ENCODE measurements at places on chromosomes 2 and 18. TPM values are rescaled to one million over a fixed set of nuclear protein-coding genes. Genes with fewer than 3 reads are reported as not detected.

DNA sequence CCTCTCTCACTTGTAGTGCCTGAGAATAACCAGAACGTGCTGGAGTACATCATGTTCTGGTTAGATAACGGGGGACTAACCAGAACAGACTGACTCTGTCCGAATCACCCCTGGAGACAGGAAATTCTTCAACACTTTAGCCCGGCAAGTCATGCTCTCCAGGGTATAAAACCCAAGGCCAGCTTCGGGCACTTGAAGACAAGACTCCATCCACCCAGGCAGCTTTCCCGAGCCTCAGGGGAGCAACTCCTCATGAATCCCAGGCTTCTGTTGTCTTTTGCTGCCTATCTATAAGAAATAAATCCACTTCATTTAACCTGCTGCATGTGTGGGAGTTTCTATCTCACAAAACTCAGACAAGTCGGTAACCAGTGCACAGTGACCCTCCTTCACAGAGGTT lies 99.6 kb downstream of the KCNF1 start:
- no peak for DNase-seq

- no peak for DNase-seq
Measured at GRCh38 chr2:63587814-63588384, 378 bp downstream of the WDPCP start.

GRCh38 chr2:209383212-209383611 lies 40.6 kb upstream of the MAP2 start:
- DNase-seq = no peak

- DNase-seq = no peak
Measured at GRCh38 chr2:47225061-47225783, 70.1 kb upstream of the STPG4 start.

- DNase-seq = no peak
Measured at GRCh38 chr2:119311371-119311770, 55.3 kb downstream of the C2orf76 start.

- DNase-seq = no peak
Measured at GRCh38 chr18:79693561-79694205, 14.1 kb downstream of the CTDP1 start.

DNA sequence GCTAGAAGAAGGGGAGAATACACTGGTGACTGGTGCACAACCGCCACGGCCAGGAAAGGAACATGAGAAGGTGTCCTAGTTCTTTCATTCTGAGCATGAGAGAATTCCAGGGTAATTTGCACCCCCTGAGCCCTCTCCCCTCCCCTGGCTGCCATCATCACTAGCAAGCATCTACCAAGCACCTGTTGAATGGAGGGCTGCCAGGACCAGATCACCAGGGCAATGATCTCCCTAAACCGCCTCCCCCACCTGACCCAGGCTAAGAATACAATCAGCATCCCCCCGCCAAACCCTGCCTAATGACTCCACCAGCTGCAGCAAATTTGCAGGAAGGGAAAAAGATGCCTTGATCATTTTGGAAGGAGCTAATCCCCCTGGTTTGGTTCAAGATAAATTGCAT lies 100.2 kb downstream of the STPG4 start:
- no peak for DNase-seq

DNA sequence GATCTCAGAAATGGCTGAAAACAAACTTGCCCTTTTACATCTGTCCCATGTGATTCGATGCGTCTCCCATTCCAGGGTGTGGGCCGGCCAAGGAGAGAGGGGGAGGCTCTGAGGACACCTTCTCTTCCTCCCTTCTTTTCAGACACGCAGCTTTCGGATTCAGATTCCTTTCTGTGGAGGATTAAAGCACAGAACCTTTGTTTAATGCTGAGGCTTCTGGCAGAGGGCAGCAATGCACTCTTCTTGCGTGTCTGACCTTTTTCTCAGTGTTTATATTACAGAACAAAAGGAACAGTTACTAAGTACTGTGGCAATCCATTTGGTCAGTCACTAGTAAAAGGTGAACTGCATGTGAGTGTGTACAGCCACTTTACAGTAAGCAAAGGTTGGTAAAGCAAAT lies 268.9 kb upstream of the CCDC68 start:
- DNase-seq = no peak

GRCh38 chr2:64328415-64328722 lies 125.6 kb upstream of the LGALSL start:
- DNase-seq = no peak

DNA sequence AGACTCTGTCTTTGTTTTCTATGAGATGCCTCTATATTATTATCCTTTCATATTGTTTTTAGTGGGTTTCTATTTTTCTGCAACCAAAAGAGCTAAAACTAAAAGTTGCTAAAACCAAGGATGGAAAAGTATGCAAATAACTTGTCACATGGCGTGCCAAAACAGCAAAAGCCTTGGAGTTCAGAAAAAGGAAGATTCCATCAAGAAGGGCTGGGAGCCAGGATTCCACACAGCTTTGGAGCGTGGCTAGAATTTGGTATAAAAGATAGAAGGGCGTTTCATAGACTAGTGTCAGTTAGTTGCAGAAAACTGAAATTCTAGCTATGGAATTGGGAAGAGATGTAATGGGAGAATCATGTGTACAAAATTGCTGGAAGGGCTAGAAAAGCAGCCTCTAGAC lies 4.1 kb downstream of the SCYGR1 start:
- DNase-seq = no peak

GRCh38 chr18:79733135-79733701 lies 53.6 kb downstream of the CTDP1 start:
- DNase-seq = no peak

DNA sequence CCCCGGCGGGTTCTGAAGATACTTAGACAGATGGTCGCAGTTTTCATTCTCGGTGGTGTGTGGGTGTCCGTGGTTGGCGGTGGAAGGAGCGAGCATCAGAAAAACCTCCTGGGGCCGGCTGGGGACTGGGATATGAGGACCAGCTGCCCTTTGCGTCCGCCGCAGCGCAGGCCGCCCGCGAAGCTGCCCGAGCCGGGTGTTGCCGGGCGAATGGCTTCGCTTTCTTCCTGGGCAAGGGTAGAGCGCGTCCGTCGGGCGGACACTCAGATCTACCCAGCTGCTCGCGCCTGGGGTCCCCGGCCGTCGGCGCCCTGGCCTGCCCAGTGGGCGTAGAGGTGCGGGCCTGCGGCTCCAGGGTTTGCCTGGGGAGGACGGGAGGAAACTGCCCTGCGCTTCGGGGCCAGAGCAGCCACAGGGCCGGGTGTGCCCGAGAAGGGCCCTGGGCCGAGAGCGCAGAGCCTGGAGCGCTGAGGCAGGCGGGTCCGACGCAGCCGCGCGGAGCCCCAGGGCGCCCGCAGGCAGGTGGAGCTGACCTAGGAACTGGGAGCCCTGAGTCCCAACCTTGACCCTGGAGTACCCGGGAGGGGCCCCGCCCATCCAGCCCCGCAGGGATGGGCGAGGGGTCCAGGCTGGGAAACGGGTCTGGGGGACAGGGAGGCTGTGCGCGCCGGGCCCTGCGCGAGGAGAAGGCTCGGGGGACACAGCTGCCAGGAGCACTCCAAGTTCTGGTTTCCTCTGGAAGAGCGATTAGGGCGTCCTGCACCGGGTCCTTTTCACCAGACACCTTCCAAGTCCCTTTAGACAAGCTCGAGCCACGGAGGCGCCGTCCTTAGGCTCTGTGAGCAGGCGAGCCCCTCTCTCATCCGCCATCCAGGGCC lies 1.3 kb downstream of the TWIST2 start:
- no peak for DNase-seq

DNA sequence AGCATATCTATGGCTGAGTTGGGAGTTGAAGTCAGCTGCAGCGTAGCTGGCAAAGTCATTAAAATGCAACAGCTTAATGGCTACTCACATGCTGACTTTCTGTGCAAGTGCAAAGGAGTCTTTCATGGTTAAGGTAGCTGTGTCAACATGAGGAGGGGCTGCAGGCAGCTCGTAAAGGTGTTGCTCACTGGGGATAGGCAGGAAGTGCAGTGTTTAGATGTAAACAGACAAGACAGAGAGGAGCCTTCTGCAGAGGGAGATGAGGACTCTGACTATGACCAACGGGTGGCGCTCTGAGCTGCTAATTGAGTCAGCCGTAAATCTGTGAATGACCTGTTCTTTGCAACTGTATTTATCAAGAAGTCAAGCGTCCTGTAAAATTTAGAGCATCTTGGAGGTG lies 22.3 kb upstream of the CAVIN2 start:
- no peak for DNase-seq

DNA sequence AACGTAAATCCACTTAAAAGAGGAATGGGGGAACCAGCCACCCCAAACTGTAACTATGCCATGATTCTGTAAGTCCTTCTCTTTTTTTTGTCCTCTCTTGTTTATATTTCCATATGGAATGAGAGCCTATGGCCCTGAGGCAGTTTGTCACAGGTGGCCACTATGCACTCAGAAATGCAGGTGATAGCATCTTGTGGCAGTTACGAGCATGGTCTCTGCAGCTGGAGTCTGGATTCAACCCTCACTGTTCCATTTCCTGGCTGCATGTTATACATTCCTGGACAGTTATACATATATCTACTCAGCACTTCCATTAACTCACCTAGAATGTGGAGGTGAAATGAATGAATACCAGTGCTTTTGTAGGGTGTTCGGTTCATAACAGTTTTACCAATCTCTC lies 291.5 kb upstream of the FANCL start:
- DNase-seq = no peak

GRCh38 chr18:31773774-31774476 lies 13.2 kb upstream of the SLC25A52 start:
- no peak for DNase-seq

- DNase-seq = no peak
Measured at GRCh38 chr2:45412754-45413379, 198.2 kb downstream of the SRBD1 start.

GRCh38 chr2:224927646-224928173 lies 114.6 kb downstream of the DOCK10 start:
- no peak for DNase-seq

GRCh38 chr18:73270920-73271634 lies 403.3 kb upstream of the NETO1 start:
- DNase-seq = no peak

DNA sequence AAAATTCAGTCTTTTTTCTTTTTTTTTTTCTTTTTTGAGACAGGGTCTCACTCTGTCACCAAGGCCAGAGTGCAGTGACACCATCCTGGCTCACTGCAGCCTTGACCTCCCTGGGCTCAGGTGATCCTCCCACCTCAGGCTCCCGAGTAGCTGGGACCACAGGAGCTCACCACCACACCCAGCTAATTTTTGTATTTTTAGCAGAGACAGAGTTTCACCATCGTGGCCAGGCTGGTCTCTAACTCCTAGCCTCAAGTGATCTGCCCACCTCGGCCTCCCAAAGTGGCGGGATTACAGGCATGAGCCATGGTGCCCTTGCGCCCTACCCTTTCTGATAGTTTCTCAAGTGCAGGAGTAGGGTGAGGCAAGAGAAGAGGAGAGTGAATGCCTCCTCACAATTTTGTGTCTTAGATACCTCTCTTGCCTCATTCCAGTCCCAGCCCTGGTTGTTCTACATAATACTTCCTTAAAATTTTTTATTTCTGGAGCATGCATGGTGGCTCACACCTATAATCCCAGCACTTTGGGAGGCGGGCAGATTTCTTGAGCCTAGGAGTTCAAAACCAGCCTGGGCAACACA lies 68.2 kb upstream of the CAB39 start:
- DNase-seq = no peak

GRCh38 chr2:149652526-149652925 lies 65.0 kb upstream of the MMADHC start:
- DNase-seq = no peak

DNA sequence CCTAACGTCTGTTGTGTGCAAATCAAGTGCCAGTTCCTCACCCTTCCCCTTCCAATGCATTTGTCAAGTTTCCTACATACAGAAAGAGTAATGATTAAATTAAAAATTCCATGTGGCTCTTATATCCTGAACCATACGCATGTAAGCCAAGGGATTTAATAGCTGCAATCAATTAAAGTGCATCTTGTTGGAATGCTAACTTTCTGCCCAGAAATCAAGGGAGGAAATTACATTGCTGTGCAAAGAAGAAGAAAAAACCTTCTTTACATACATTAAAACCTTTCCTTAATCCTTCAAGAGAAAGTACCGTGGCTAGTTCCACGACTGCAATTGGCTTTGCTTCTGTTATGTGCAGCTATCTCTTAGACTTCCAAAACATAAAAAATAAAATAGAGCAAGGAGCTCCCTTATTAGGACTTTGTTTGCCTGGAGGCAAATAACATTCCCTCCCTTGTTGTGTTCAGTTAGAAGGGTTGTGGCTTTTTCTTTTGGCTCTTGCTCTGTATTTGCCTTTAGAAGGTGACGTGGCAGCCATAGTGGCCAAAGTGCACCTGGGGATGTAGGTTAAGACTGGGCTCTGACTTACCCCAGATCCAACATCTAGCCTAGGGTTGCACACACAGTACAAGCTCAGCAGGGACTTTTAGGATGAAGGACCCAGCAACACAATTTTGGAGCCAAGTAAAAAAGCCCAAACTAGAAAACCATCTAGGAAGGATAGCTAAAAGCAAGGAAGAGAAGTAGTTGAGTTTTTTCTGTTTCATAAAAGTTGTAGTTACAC lies 158.3 kb downstream of the ANTXR1 start:
- DNase-seq = no peak

GRCh38 chr2:65277118-65277517 lies 49.5 kb downstream of the ACTR2 start:
- DNase-seq = no peak

DNA sequence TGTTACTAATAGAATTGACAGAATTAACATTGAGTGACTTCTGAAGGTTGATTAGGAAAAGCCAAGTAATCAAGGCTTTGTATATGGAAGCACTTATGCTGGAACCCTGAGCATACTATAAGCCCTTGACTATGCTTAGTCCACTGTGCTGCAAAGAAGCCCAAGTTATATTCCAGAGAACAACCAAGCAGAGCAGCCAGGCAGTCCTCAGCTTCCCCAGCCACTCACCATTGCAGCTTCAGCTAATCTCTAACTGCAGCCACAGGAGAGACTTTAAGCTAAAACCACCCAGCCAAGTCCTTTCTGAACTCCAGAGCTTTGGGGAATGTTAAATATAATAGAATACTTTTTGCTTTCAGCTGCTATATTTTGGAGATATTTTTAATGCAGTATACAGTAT lies 164.4 kb upstream of the VWC2L start:
- DNase-seq = no peak

GRCh38 chr2:56021579-56021978 lies 98.0 kb upstream of the EFEMP1 start:
- no peak for DNase-seq

DNA sequence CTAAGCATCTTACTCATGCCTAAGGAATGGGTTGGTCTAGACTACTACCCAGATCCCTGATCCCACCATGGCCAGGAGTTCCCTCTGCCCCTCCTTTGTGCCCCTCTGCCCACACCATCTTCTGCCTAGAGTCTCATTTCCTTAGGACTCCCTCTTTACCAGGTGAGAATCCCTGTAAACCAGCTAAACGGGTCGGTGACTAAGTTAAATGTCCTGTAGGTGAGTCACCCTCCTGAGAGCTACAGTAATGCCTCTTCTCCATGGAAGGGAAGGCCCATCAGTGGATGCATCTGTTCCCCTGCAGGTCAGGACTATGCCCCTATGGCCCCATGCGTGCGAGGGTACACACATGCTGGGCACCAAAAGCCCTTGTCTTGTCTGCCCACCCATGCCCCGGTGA lies 25.4 kb downstream of the PTGR3 start:
- no peak for DNase-seq

CD302 gene
- 15.4 TPM for polyA plus RNA-seq

DAW1 gene
- 0.68 TPM for polyA plus RNA-seq

RNF144A gene
- 64.1 TPM for polyA plus RNA-seq

DTNB gene
- 22.0 TPM for polyA plus RNA-seq

GRP gene
- polyA plus RNA-seq = 1.0 TPM

HOXD10 gene
- polyA plus RNA-seq = 159 TPM

DSC3 gene
- 3.5 TPM for polyA plus RNA-seq

IL36G gene
- not detected for polyA plus RNA-seq

STON1 gene
- polyA plus RNA-seq = 35.8 TPM

MAP3K19 gene
- 0.47 TPM for polyA plus RNA-seq

CPO gene
- 1.8 TPM for polyA plus RNA-seq

CDH7 gene
- 14.2 TPM for polyA plus RNA-seq

Measured in left renal cortex interstitium (tissue), 4 donors.